Caki2 (cell line): ENCODE measurements at places on chromosomes 1 and 21.

GRCh38 chr1:108817016-108817415, 39.9 kb downstream of the AKNAD1 start:
- no peak for DNase-seq

GRCh38 chr1:244834543-244835275, 749 bp upstream of the COX20 start:
- DNase-seq: peak; percentile 90

GRCh38 chr21:25970254-25970930, 200.2 kb downstream of the APP start:
- no peak for DNase-seq

GRCh38 chr1:81186261-81186660, 614.5 kb upstream of the ADGRL2 start:
- no peak for DNase-seq
